Stimulated activated CD4-positive, alpha-beta T cell treated with anti-CD3 and anti-CD28 coated beads, Interleukin-15, amount 100 ng/mL, for 1 hour (primary cell): ENCODE measurements at places on chromosomes 5 and 9.

GRCh38 chr9:116049456-116049855 lies 104.1 kb upstream of the PAPPA start:
- no peak for DNase-seq

GRCh38 chr5:123448017-123448617 lies 24.9 kb upstream of the CEP120 start:
- no peak for DNase-seq

DNA sequence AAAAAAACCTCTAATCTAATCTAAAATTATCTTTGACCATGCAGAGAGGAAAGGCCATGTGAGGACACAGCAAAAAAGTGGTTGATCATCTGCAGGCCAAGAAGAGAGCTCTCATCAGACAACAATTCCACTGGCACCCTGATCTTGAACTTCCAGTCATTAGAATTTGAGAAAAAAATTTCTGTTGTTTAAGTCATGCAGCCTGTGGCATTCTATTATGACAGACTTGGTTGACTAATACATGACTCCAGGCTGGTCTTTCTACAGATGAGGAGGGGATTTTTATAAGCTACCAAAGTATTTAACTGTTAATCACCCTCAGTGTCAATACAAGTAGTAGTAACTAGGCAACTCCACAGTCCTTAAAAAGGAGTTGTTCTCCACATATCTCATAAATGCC lies 358.5 kb upstream of the RGMB start:
- DNase-seq: no peak

DNA sequence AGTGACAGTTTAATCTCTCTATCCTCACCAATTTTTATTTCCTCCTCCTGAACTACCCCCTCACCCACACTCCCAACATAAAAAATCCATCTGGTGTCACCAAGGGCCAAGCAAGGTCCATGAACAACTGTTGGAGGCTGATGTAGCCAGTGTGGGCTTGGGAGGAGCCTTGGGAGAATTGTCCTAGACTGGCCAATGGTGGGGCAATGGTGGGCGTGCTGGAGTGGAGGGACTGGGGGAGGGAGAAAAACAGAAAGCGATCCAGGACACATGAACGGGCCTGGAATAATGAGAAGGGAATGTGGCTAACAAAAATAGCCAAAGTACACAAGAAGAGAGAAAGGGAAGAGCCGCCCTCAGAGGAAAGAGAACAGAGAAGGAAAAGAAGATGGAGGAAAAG lies 272.6 kb downstream of the ENC1 start:
- no peak for DNase-seq

- DNase-seq: peak; percentile 18
Measured at GRCh38 chr9:33044162-33044673, 19.1 kb downstream of the DNAJA1 start.

DNA sequence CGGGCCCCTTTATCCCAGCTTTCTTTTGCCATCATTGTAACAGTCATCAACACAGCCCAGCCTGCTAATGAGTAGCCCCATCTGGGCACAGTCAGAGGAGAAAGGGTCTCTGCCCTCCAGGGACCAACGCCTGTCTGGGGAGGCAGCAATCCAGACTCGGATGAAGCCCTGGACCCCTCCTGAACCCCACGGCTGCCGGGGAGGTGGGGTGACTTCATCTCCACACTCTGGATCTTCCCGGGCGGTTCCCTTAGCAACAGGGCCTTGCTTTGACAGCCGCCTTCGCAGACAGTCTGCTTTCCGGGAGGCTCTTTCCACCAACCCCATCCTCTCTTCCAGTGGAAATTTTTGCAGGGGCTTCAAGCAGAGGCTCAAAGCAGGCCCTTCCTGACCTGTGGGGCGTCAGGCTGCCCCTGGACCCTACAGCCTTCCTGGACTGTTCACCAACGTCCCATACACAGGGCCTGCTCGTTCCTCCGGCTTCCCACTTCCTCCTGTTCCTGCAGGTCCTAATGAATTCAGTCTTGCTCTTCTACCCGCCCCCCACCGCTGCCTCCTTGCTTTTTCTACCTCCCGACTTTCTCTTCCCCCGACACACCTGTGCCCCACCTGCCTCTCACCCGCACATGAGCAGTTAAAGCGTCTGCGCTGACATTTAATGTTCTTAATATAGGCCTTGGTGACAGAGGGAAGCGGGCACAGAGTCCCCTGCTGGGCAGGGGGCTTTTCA lies 161.7 kb upstream of the MVB12B start:
- DNase-seq: no peak

- no peak for DNase-seq
Measured at GRCh38 chr5:137815202-137815990, 52.3 kb upstream of the MYOT start.

GRCh38 chr5:56112526-56113121 lies 117.9 kb upstream of the IL6ST start:
- DNase-seq: no peak

GRCh38 chr5:120124031-120124430 lies 340.1 kb upstream of the PRR16 start:
- DNase-seq: no peak

DNA sequence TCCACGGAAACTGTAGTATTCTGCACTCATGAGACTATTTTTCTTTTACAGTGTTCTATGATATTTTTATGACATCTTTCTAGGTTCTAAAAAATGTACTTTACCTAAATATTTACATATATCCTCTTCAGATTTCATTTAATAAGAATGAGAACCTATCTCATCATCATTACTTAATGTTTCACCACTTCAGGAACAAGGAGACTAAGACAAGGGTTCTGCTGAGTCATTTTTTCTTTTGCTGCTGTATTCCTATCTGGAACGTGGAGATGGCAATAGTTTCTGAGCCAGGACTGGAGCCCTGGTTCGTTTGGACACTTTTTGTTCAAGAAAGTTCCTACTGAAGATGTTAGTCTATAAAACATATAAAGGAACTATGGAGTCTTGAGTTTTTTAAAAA lies 258.2 kb upstream of the MAP3K1 start:
- no peak for DNase-seq

- DNase-seq: no peak
Measured at GRCh38 chr9:120642129-120642770, 62.3 kb upstream of the CDK5RAP2 start.

DNA sequence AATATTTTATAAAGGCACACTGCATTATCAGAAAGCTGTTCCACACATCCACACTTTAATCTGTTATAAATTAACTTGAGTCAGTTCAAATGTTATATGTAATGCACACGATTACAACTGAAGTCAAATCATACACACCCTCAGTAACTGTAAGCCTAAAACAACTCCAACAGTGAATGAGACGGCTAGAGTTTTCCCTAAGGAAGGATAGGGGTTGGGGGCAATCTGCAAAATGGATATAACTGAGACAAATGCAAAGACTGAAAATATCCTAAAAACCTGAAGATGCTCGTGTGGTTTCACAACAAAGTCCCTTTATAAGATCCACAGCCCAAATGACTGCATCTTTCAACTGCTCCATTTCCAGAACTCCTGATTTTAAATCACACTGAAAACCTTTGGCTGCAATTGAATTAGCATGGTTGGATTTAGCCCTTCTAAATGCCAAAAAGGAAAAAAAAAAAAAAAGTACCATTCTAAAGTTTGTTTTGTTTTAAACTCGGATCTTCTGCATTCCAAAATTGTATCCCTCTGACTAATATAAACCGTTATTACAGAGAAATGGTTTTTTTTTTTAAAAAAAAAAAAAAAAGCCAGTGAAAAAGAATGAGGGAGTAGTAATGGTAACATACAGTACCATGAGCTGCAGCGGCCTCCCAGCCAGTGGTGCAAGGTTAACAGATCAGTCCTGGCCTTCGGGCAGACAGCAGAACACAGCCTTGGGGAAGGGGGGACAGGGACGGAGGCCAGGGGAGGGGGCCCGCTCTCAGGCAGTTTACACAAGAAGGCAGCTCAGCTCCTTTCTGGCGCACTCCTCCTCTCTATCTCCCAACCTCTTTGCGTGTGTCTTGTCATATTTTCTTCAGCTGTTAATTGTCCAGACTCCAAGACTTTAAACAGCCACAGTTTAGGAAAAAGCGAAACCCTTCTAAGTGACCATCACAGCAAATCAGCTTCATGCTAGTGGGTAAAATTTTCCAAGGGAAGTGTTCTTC lies 166.1 kb downstream of the BNC2 start:
- no peak for DNase-seq

GRCh38 chr9:104748359-104749031 lies 1.0 kb downstream of the NIPSNAP3A start:
- no peak for DNase-seq

GRCh38 chr5:43041110-43041668 lies 1.1 kb upstream of the ANXA2R start:
- no peak for DNase-seq

DNA sequence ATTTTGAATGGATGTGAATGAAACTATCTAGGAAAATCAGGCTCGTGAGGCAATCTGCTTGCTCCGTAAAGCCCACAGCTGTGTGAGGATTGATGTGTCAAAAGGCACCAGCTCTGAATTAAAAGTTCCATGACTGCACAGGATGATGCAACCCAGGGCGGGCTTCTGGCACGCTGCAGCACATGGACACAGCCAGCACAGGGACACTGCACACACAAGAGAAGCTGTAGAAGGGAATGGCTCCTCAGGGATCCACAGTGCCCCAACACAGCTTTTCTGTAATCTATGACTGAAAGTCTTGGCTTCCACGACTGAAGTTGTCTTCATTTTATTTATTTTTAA lies 151.0 kb downstream of the GCNT1 start:
- no peak for DNase-seq

DNA sequence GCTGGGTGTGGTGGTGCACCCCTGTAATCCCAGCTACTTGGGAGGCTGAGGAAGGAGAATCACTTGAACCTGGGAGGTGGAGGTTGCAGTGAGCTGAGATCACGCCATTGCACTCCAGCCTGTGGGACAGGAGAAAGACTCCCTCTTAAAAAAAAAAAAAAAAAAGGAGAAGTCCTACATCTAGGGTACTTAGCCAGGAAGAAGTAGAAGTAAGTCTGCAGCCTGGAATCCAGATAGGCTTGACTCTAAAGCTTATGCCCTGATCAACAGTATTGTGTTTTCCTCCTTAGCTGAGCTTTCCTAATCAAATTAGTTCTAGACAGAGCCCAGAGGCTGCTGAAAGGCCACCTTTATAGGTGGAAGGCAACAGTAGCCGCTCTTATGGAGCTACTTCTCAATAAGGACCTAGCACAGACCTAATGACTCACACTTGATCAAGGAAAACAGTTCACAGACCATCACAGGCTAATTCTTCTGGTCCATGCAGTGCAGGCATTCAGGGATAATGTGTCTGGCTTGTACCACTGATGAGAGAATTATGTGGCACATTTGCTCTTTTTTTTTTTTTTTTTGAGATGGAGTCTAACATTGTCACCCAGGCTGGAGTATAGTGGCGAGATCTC lies 105.5 kb upstream of the KLF4 start:
- DNase-seq: no peak

GRCh38 chr5:152701305-152701949 lies 296.3 kb upstream of the NMUR2 start:
- DNase-seq: no peak

- no peak for DNase-seq
Measured at GRCh38 chr5:149559706-149560105, 8.5 kb upstream of the CSNK1A1 start.

GRCh38 chr9:109904666-109905065 lies 124.7 kb downstream of the PALM2AKAP2 start:
- DNase-seq: no peak

GRCh38 chr9:91193087-91193657 lies 168.5 kb downstream of the AUH start:
- peak; percentile 48 for DNase-seq

DNA sequence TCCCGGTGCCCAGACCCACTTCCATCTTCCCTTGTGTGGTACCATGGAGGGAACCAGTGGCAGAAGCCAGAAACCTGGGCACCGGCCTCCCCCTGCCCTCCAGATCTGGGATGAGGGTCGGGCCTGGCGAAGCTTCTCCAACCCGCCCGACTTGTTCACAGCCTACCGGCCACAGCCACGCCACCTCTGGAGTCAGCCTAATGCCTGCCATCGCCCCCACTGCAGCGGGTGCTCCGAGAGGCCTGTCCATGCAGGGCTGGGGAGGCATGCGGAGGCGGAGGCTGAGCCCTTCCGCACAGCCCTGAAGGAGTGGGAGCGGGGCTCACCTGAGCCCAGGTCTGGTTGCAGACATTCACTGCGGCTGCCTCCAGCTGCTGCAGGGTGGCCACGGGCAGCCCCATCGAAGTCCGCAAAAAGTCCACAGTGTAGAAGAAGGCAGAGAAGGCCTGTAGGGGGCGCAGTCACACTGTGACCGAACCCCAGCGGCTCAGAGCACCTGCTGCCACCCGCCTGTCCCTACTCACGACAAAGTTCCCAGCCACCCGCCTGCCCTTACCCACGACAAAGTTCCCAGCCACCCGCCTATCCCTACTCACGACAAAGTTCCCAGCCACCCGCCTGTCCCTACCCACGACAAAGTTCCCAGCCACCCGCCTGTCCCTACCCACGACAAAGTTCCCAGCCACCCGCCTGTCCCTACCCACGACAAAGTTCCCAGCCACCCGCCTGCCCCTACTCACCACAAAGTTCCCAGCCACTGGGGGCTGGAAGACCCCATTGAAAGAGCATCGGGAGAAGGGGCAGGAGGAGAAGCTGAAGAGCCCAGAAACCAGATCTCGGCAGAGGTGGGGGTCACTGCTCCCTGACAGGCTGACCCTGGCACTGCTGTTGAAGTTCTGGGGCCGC lies 3.8 kb upstream of the NPDC1 start:
- no peak for DNase-seq

- no peak for DNase-seq
Measured at GRCh38 chr9:23380821-23381220, 445.2 kb downstream of the ELAVL2 start.
